ENCODE measurements at places on chromosomes 6 and 20.

- no peak for DNase-seq
These were observed 32.2 kb downstream of the CLVS2 start for GRCh38 chr6:123028263-123028662.

- DNase-seq, result no peak
These were observed 373.2 kb upstream of the CNR1 start for GRCh38 chr6:88539295-88539764.

DNA sequence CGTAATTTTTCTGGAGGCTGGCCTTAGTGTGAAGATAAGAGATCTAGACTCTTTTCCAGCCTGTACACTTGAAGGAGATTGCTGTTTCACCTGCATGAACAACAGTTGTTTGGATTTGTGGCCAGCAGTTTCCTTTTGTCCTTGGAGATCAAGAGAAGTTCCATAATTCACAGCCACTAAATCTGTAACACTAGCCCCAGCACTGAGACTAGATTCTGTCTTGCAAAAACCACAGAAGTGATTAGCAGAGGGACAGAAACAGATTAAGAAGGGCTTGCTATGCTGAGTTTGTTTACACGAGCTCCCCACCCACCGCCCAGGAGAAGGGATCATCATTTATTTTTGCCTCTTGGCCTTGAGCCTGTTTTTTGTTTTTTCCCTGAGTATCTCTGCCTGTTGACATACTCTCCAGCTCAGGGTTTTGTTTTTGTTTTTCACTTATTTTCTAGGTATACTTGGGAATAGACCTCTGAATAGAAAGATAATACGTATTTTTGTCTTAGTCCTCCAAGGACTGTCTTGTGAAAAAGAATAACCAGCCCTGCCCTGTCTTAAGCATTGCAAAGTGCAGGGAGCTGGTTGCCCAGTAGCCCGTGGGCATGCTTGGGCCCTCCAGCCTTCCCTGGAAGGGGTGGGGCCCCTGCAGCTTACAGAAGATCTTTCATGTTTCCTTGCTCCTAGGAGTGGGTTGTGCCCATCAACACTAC lies 93.1 kb upstream of the SOX4 start:
- no peak for DNase-seq

DNA sequence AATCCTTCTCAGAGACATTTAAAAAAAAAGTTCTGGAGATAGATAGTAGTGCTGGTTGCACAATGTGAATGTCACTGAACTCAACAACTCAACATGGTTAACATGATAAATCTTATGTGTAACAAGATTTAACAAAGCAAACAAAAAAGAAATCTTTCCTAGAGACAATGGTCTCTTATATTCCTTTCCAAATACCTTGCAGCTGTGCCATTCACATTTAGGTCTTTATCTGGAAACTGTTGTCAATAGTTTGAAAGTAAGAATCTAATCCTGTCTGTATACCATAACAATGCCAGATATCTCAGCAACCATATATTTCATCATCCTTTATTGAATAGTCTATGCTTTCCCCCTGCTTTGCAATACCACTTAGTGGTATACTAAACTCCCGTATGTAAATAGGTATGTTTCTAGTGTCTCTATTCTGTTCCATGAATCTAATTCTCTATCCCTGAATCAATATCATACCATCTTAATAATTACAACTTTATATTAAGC lies 2.1 kb downstream of the SERAC1 start:
- DNase-seq, result no peak

- DNase-seq, result no peak
These were observed 37.3 kb downstream of the MRS2 start for GRCh38 chr6:24439858-24440539.

- no peak for DNase-seq
These were observed 79.8 kb downstream of the NFATC2 start for GRCh38 chr20:51462566-51463276.

DNA sequence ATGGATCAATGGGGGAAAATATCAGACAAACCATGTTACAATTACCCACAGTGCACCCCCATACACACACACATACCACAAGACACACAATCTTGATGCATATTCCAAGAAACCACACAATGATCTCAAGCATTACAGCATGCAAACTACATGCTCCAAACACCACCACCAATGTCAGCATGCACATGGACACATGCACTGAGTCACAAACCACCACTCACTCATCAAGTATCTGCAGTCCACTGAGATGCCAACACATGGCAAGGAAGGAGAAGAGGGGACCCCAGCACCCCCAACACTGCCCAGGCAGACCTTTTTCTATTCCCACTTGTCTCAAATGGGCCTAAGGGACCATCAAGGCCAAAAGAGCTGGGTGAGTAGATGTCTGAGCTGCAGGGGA lies 91.6 kb downstream of the PREX1 start:
- no peak for DNase-seq

Data from spinal cord (tissue), 10 donors.